ENCODE measurements at places on chromosomes 11 and 22. TPM values are rescaled to one million over a fixed set of nuclear protein-coding genes. Genes with fewer than 3 reads are reported as not detected.
A peak's percentile ranks its signal among the peaks of the same experiment; 100 is the strongest.

GRCh38 chr11:17517186-17517585 lies 27.0 kb downstream of the USH1C start:
- no peaks in the 10 kb centered on the region for H3K36me3 ChIP-seq
- no peak overlapping the region for H3K27ac ChIP-seq
- DNase-seq = no peak
- no peaks in the 10 kb centered on the region for H3K27me3 ChIP-seq
- no peak overlapping the region for H3K4me3 ChIP-seq

DNA sequence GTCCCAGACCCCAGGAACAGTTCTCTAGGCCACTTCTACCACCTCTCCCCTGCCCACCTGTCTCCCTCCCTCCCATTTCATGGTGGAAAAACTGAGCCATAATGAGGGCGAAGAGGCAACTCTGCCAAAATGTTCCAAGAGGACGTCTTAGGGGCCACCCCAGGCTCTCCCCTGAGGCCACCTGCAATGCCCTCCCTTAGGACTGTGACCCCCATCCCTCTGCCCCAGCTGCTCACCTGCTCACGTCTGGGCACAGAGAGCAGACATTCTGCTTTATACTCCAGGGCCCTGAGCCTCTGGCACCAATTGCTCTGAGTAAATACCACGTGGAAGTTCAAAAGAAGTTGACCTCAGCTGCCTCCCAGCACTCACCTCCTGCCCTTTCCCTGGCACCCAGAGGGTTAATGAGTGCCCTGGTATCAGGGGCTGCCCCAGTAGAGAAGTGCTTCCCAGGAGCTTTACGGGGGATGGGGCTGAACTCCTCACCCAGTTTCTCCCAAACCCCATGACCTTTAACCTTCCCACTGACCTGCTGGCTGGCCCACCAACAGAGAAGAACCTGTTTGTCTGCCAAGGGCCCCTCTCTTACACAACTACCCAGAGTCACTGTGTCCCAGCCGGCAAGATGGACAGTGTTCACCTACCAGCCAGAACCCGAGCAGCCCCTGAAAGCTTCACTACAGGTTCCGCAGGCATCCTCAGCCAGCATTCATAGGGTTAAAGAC lies 627 bp upstream of the APOA5 start:
- H3K4me3 ChIP-seq = no peak overlapping the region
- no peaks in the 10 kb centered on the region for H3K36me3 ChIP-seq
- no peak for DNase-seq
- H3K27me3 ChIP-seq = no peaks in the 10 kb centered on the region
- peaks cover 4% of the 10 kb centered on the region for H3K4me1 ChIP-seq
- no peak overlapping the region for H3K27ac ChIP-seq

- no peak for DNase-seq
- H3K4me1 ChIP-seq = no peaks in the 10 kb centered on the region
- H3K4me3 ChIP-seq = no peak overlapping the region
- H3K27ac ChIP-seq = no peak overlapping the region
- H3K27me3 ChIP-seq = no peaks in the 10 kb centered on the region
Observed at GRCh38 chr11:61370349-61371005, 8.3 kb downstream of the TMEM138 start.

DNA sequence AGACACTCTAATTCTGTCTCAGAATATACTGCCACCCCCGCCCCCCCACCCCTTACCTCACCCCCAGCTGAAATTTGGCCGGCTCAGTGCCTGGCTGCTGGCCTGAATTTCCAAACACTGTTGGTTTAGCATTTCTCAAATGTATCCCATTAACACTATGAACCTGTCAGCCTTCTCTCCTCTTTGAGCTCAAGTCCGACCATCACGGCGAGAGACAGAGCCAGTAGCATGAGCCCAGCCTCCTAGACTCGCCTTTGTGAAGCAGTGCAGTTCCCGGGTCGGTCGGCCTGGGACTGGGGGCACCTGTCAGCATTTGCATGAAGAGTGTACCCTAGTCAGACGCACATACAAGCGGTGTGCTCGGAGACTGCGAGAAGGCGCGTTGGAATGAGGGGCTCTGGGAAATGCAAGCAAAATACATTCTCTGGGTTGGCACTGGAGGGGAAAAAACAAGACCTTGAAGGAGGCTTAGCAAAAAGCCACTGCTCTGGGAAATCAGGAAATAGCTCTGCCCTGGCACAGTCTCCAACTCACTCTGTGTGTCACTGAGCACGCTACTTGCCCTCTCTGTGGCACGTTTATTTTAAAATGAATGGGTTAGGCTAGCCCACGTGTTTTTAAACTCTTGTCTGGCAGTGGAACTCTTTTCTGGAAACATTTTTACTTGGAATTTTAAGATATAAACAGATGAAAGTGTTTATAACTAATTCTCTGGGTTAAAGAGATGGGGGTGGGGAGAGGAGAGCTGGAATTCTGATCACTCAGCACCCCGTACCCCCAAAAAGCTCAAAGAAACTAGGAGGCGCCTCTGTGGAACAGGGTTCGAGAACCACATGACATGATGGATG lies 108.3 kb downstream of the TIMP3 start:
- no peaks in the 10 kb centered on the region for H3K36me3 ChIP-seq
- no peak overlapping the region for H3K4me3 ChIP-seq
- no peaks in the 10 kb centered on the region for H3K4me1 ChIP-seq
- H3K27me3 ChIP-seq = no peaks in the 10 kb centered on the region

GRCh38 chr11:2077061-2077802 lies 62.0 kb downstream of the IGF2 start:
- H3K27ac ChIP-seq = no peak overlapping the region
- H3K36me3 ChIP-seq = no peaks in the 10 kb centered on the region
- H3K4me3 ChIP-seq = no peak overlapping the region
- H3K27me3 ChIP-seq = no peaks in the 10 kb centered on the region

GRCh38 chr11:119780222-119780953 lies 51.4 kb upstream of the NECTIN1 start:
- H3K27ac ChIP-seq = no peak overlapping the region
- no peak for DNase-seq
- no peaks in the 10 kb centered on the region for H3K4me1 ChIP-seq
- no peaks in the 10 kb centered on the region for H3K36me3 ChIP-seq
- no peak overlapping the region for H3K4me3 ChIP-seq
- peaks cover 28% of the 10 kb centered on the region for H3K27me3 ChIP-seq

GRCh38 chr11:7020183-7020917 lies at the start of the genes NLRP14 and ZNF214:
TSS of gene NLRP14 (plus strand) at chr11:7020479. CDS start at chr11:7038587, 18,108 bp downstream.
TSS of gene ZNF214 (minus strand) at chr11:7020346. CDS start at chr11:7002835, 17,511 bp downstream.
- H3K4me1 ChIP-seq = peaks cover 3% of the 10 kb centered on the region
- H3K4me3 ChIP-seq = peak within 1 kb of the TSS; percentile 10
- no peak within 1 kb of the TSS for H3K27ac ChIP-seq
- peaks cover 23% of the 10 kb centered on the region for H3K27me3 ChIP-seq

- H3K27me3 ChIP-seq = no peaks in the 10 kb centered on the region
- H3K4me1 ChIP-seq = peaks cover 14% of the 10 kb centered on the region
- H3K4me3 ChIP-seq = peak within 1 kb of the TSS; percentile 62
Observed at GRCh38 chr11:108498046-108498815, at the start of gene POGLUT3. TSS of gene POGLUT3 (minus strand) at chr11:108498384. CDS start at chr11:108498366, 18 bp downstream.

DNA sequence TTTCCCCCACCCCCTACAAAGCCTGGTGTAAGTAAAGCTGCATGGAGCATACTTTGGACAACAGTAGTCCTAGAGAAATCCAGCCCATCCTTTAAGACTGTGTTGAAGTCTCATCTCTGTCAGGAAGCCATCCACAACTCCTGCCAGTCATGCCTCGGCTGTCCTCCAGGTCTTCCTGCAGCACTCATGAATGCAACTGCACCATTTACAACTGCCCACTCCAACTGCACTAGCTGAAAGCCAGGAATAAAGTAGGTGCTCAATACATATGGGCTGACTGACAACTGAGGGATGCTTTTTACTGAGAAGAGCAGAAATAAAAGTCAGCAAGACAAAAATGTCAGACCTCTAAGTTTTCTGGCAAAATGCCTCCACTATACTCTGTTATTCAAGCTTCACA lies 27.4 kb downstream of the IL18BP start:
- H3K4me3 ChIP-seq = no peak overlapping the region
- H3K27ac ChIP-seq = no peak overlapping the region
- no peak for DNase-seq
- H3K27me3 ChIP-seq = no peaks in the 10 kb centered on the region
- peaks cover 18% of the 10 kb centered on the region for H3K4me1 ChIP-seq

- no peaks in the 10 kb centered on the region for H3K4me1 ChIP-seq
- H3K27ac ChIP-seq = no peak overlapping the region
- no peaks in the 10 kb centered on the region for H3K36me3 ChIP-seq
- no peak overlapping the region for H3K4me3 ChIP-seq
Observed at GRCh38 chr11:1765871-1766718, 2.4 kb upstream of the CTSD start.

DNA sequence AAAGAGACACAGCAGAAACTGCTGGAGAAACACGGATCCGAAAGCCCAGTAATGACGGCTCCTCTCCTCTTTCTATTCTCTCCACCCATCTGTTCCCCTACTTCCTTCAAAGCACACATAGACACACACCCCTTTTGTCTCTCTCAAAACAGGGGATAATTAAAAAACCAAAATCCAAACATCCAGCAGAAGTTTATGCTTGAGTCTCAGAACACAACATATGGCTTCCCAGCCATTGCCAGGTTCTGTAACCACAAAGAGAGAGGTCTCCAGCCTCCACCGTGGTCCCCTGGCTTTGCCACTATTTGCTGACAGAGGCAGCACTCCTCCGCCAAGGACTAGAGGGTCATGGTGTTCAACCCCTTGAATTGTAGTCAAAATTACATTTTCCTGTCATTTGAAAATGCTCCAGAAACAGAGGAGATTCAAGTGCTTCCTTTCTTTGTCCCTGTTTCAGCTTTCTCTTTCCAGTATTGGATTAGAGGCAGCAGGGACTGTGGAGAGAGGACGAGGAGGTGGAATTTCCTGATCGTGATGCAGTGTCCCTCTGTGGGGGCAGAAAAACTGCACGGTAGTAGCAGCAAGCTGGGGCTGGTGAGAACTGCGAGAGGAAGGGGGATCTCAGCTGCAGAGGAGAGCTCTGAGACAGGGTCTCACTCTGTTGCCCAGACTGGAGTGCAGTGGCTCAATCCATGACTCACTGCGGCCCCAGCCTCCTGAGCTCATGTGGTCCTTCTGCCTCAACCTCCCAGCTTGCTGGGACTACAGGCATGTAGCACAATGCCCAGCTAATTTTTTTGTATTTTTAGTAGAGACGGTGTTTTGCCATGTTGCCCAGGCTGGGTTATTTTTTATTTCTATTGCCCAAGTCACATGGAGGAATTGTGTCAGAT lies 60.3 kb downstream of the UBASH3B start:
- no peak for DNase-seq
- H3K36me3 ChIP-seq = no peaks in the 10 kb centered on the region
- no peak overlapping the region for H3K27ac ChIP-seq
- H3K4me1 ChIP-seq = peaks cover 20% of the 10 kb centered on the region
- H3K27me3 ChIP-seq = no peaks in the 10 kb centered on the region

DNA sequence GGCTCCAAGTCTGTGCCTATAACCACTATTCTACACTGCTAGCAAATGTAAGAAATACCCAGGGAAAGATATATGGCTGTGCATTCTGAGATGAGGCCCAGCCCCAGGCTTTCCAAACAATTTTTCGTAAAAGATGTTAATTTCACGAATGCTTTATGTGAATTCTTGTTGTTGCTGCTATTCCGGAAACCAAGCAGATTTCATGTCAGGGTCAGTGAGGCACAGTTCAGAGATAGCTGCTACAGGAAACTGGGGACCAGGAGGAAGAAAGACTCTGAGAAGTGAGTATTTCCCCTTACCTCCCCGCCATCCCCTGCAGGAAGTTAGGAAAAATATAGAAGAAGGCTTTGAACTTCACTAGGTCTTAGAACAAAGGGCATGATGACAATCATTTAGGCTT lies 84.7 kb upstream of the TP53I11 start:
- no peak overlapping the region for H3K4me3 ChIP-seq
- no peaks in the 10 kb centered on the region for H3K4me1 ChIP-seq
- DNase-seq = no peak
- H3K27me3 ChIP-seq = no peaks in the 10 kb centered on the region
- no peaks in the 10 kb centered on the region for H3K36me3 ChIP-seq
- H3K27ac ChIP-seq = no peak overlapping the region

DNA sequence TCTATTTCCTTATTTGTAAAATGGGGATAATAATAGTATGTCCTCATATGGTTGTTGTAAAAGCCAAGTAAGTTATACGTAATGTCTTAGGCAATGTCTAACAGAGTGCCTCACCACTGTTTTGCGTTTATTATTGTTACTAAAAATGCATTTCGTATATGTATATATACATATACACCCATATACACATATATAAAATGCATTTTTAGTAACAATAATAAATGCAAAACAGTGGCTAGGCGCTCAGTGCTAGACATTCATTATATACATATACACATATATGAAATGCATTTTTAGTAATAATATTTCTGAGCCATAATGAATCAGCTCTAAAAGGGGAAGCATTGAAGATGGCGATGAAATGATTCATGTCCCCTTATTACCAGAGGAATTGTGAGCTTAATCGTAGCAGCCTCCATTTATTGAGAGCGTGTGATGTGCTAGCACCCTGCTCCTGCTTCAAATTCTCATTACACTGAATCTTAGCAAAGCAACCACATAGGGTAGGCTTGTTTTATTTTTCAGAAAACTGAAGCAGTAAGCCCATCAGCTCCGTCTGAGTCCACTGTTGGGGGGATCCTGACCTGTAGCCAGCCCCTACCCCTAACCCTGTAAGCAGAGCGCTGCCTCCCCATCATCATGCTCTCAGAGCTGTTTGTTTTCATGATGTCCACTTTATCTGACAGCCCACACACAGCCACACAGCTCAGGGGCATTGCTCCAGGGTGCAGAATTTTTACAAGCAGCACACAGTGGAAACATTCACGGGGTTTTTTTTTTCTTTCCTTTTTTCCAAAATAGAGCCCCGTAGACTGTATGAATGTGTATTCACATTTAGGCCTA lies 97.1 kb upstream of the NAV2 start:
- no peaks in the 10 kb centered on the region for H3K36me3 ChIP-seq
- no peaks in the 10 kb centered on the region for H3K4me1 ChIP-seq
- no peak overlapping the region for H3K27ac ChIP-seq
- DNase-seq = no peak
- no peak overlapping the region for H3K4me3 ChIP-seq

- no peak overlapping the region for H3K4me3 ChIP-seq
- no peaks in the 10 kb centered on the region for H3K27me3 ChIP-seq
- DNase-seq = no peak
- H3K27ac ChIP-seq = no peak overlapping the region
- no peaks in the 10 kb centered on the region for H3K36me3 ChIP-seq
Observed at GRCh38 chr11:128852327-128853023, 14.6 kb downstream of the KCNJ1 start.

DNA sequence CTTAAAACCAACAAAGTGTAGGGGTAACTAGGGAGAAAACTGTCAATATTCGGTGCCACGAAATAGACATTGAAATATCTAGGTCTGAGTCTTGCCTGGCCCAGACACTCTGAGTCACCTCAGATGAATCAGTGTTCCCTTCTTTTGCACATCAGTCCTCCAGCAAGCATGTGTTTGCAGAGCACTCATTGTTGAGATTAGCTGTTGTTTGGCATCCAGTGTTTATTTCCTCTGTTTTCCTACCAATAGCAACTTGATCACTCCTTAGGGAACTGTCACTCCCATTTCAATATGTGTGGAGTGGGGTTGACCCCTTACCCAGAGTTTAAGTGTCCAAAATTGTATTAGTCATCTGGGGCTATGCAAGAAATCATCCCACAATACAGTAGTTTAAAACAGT lies 4.7 kb upstream of the ASCC2 start:
- peaks cover 6% of the 10 kb centered on the region for H3K4me1 ChIP-seq
- no peak overlapping the region for H3K27ac ChIP-seq
- H3K36me3 ChIP-seq = no peaks in the 10 kb centered on the region
- H3K4me3 ChIP-seq = no peak overlapping the region
- no peaks in the 10 kb centered on the region for H3K27me3 ChIP-seq

GRCh38 chr22:35518811-35519210 lies 21.8 kb upstream of the RASD2 start:
- no peaks in the 10 kb centered on the region for H3K27me3 ChIP-seq
- H3K27ac ChIP-seq = no peak overlapping the region
- peaks cover 20% of the 10 kb centered on the region for H3K4me1 ChIP-seq
- H3K36me3 ChIP-seq = no peaks in the 10 kb centered on the region

The PHETA2 gene
- 0.70 TPM for total RNA-seq

The PDE3B gene
- total RNA-seq = 4.8 TPM

The MPZL3 gene
- 0.33 TPM for total RNA-seq

The CCDC157 gene
- 6.0 TPM for total RNA-seq

The C1QTNF4 gene
- total RNA-seq = 0.41 TPM

The P2RY6 gene
- 0.43 TPM for total RNA-seq
